ENCODE measurements at places on chromosomes 7 and 10. TPM values are rescaled to one million over a fixed set of nuclear protein-coding genes. Genes with fewer than 3 reads are reported as not detected.

LRRC17 gene
- total RNA-seq, result not detected

SPDYE2B gene
- not detected for total RNA-seq

LSM5 gene
- total RNA-seq, result 94.1 TPM

SKIDA1 gene
- 1.1 TPM for total RNA-seq

Measured in A549 treated with ZK216348 at 1 μM for 4 hours (cell line).